Effector CD8-positive, alpha-beta T cell (primary cell): ENCODE measurements at places on chromosomes 6 and 20.

DNA sequence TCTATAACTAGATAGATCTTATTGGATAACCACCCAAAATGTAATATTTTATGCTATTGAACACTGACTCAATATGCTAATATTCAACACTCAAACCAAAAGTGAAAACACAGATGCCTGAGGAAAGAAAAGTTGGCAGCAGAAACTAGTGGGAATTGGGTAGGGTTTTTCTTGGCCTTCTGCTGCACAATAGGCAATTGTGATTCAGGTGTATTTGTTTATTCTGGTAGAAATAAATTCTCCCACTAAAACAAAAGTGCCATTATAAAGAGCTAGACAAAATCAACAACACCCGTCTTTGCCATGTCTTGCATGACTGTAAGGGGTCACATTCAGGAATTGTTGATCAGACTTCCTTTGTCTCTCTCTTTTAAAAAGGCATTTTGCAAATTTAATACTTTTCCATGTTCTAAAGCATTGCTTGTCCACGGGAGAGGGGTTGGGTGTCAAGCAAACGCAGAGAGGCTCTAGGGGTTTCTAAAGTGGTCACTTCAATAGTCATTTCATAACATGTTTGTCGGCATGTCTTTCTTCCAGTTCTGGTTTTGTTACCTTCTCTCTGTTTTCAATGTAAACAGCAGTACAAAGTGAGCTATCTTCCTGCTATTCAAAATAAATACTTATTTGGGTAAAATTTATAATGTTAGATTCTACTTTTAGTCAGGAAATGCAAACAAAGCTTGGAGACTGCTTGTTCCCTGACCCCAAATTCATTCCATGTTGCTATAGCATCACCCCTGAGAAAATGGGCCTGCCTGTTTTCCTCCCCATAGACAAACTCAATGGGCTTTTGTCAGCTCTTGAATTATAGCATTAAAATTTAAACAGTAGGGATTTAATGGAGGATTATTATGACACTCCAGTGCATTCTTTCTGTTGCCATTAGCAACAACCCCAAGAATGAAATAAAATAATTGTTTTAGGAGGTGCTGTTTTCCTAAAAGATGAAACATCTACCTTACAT, 217.0 kb upstream of the CCN2 start:
- no peak for DNase-seq

- no peak for DNase-seq
These were observed 19.9 kb downstream of the MCM8 start for GRCh38 chr20:5970381-5970780.

GRCh38 chr6:82870582-82871172, 195.0 kb downstream of the UBE3D start:
- DNase-seq: no peak

DNA sequence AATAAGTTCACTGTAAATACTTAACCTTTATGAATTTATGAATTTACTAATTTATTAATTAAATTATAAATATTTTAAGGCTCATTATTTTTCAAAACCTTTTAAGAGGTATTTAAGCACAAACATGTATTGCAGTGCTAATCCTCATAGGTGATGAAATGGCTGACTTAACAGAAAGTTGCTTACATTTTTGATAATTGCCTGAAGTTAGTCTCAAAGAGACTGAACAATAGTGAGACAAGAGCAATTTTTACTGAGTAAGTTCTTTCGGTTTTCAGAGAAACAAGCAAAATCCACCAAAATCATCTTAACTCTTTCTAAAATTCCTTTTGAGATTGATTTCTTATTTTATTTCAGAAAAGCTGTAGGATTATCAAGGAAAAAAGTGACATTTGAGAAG, 137.3 kb upstream of the VGLL2 start:
- DNase-seq: no peak

- no peak for DNase-seq
These were observed 67.0 kb upstream of the SMIM29 start for GRCh38 chr6:34315780-34316179.

DNA sequence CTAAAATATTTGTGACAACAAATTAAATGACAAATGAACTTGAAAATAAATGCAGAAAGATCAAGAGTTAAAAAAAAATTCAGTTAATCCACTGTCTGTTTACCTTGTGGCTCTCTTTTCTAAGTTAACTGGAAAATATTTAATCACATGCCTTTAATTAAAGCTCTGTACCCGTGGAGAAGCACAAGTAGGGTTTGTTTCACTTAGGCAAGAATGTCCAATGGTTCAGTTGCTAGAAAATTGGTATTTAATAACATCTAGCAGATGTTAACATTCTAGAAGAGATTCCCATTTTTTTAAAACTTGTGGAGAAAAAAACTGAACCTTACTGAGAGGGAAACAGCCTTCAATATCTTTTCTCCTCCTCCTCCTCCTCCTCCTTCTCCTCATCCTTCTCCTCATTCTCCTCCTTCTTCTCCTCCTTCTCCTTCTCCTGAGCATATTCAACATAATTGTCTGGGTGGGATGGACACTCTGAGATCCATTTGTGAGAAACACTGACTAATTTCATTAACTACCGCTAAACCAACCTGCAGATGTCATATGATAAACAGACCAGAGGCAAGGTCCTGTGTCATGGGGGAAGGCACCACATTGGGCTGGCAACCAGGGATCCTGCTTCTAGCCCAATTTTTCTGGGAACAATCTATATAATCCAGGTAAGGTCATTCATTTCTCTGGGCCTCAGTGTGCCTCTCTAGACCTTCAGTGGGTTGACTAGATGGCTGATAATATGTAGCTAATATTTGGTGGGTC, 44.1 kb upstream of the AKIRIN2 start:
- DNase-seq: no peak

- no peak for DNase-seq
These were observed 147.8 kb downstream of the PHACTR3 start for GRCh38 chr20:59752101-59752586.
